ENCODE measurements at places on chromosomes 1 and 21.

DNA sequence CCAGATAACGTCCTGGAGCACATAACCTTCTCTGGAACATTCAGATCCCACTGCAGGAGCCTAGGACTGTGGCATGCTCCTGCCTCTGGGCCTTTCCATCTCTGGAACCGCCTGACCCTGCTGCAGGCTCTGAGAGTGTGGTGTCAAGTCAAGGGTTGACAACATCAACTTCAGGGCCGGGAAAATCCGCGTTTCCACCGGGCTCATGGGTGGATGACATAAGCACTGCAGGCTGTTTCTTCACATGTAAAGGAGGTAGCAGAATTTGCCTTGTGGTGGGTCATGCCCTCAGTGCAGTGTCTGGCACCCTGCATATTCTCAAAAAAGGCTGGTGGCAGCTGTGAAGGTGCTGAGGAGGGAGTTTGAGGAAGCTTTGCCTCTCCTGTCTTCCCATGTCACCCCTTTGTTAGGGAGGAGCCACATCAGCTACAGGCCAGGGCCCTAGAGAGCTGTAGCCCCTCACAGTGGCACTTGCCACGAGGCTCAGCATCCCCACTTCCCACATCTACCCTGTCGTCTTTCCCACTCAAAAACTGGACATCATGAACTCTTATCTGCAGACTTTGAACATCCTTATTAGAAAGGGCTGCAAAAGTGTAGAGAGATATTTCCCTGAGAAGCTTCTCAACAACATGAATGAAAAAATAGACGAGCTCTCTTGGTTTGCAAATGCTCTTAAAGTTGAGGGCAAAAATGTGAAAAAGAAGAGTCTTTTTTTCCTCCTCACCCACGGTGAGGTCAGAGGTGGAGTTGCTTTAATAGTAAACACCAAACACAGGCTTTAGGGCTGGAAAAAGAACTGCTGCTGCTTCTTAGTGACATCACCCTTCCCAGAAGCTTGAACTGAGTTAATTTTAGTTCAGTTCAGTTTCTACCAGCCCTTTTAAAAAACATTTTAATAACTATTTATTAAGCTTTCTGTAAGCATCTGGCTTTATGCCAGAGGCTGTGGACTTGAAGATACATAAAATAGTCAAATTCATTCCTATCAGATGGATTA lies 121.3 kb downstream of the HUNK start:
- DNase-seq = no peak

DNA sequence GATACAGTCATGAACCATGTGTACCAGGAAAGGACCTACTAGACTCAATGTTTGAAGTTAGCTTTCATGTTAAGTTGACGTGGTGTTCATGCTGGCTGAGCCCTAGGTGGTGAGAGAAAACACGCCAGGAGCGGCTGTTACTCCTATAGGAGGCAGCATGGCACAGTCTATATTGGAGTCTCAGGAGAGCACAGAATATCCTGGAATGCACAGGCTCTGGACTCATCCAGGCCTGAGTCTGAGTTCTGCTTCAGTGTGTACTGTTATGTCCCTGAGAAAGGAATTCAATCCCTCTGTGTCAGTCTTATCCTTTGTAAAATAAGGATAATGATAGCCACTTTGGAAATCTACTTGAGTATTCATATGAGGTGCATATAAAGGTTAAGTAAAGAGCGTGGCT lies 41.2 kb downstream of the DPT start:
- no peak for DNase-seq

GRCh38 chr1:14415396-14415795 lies 183.1 kb upstream of the KAZN start:
- no peak for DNase-seq

DNA sequence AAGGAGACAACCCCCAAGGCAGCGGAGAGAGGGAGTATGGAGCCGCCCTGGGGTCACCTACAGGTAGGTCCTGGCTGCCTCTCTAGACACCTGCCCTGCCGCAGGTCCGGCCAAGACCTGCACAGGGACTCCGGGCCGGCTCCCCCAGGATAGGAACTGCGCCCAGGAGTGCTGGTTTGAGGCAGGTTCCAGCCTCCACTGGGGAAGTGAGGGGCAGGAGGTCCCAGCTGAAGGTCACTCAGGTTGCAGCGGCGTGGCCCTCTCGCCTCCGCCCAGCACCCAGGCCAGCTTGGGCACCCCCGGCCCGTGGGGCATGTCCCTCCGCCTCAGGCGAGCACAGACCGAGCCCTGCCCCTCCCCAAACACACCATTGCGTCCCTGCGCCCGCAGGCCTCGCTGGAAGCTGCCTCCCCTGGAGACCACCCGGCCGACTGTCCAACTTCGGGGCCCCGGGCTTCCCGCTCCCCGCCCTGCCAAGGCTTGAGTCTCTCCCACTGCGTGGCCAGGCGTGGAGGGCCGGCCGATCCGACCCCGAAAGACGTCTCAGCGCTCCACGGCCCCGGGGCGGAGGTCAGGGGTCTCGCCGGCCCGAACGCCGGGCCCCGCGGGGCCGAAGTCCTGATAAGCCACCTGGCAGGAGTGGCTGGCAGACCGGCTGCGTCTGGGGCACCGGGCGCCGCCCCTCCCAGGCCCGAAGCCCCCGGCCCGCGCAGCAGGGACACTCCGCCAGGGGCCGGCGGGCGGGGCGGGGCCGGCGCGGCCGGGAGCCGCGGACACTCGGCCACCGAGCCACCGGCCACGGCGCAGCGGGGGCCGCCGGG lies 1.4 kb upstream of the SKI start:
- peak; percentile 63 for DNase-seq

All from lower lobe of right lung (tissue), 2 donors.